ENCODE measurements at places on chromosomes 13 and 19.

DNA sequence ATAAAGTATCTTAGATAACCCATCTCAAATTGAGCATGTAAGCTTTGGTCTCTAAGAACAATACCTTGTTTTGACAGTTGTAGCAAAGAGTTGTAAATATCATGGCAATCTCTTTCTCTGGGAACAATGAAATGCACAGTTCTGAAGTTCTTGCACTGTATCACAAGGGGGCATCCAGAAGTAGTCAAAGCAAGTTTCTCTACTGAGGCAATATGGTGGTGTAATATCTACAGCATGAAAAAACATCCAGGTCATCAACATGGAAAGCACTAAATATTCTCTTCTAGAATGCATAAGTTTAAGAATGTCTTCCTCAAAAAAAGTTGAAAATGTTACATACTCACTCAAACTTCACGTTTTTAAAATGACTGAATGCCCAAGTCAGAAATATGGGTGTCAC, 19.6 kb downstream of the MTMR6 start:
- DNase-seq, result no peak

GRCh38 chr13:111792956-111793355, 274.0 kb upstream of the SOX1 start:
- no peak for DNase-seq

DNA sequence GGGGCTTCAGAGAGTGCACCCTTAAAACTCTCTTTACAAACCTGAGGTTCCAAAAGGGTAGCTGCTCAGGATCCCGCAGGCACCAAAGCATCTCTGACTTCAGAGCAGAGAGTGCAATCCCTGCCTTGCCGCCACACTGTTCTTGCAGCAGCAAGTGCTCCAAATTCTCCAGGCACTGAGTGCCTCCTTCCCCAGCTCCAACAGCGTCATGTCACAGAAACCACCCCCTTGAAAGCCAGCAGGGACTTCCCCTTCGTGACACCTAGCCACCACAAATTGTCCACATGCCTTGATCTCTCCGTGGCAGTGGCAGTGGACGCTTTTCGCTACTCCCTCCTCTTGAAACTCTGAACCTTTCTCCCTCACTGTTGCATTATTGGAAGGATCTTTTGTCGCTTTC, 39.9 kb downstream of the MBNL2 start:
- no peak for DNase-seq

DNA sequence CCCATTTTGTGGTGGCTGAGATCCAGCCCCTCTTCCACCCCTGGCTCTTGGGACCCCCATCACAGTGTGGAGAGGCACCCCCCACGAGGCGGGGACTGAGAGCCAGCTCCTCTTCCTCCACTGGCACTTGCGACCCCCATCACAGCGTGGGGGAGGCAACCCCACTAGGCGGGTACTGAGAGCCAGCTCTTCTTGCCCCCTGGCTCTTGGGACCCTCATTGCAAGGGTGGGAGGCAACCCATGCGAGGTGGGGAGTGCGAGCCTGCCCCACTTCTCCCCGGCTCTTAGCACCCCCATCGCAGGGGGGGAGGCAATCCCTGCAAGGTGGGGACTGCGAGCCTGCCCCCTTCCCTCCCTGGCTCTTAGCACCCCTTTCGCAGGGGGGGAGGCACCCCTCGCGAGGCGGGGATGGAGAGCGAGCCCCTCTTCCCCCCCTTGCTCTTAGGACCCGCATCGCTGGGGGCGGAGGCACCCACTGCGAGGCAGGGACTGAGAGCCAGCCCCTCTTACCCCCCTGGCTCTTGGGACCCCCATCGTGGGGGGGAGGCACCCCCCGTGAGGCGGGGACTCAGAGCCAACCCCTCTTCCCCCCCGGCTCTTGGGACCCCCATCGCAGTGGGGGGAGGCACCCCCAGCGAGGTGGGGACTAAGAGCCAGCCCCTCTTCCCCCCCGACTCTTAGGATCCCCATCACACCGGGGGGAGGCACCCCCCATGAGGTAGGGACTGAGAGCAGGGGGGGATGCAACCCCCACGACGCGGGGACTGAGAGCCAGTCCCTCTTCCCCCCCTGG, 364.6 kb upstream of the SPRY2 start:
- no peak for DNase-seq

- no peak for DNase-seq
These were observed 62.0 kb upstream of the C1QTNF9B start for GRCh38 chr13:23959231-23959862.

- no peak for DNase-seq
These were observed at the start of gene ERICH4 for GRCh38 chr19:41442473-41443355. ERICH4 (plus strand) TSS chr19:41443156; CDS start chr19:41443170, 14 bp downstream.

DNA sequence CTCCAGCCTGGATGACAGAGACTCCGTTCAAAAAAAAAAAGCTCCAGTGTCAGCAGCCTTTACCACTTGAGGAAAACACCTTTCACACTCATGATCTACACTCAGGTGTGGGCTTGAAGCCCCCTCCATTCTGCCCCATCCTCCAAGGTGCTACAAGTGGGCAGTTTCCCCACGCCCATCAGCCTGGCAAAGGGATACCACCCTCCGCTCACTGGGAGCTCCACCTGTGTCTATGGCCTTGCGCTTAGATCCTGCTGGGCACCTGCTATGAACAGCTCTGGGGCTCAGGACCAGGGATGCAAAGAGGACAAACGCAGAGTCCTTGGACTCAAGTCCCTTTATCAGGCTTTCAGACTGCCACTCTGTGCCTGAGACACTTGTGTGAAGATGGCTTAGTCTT, 127.8 kb downstream of the CRYL1 start:
- DNase-seq, result no peak

DNA sequence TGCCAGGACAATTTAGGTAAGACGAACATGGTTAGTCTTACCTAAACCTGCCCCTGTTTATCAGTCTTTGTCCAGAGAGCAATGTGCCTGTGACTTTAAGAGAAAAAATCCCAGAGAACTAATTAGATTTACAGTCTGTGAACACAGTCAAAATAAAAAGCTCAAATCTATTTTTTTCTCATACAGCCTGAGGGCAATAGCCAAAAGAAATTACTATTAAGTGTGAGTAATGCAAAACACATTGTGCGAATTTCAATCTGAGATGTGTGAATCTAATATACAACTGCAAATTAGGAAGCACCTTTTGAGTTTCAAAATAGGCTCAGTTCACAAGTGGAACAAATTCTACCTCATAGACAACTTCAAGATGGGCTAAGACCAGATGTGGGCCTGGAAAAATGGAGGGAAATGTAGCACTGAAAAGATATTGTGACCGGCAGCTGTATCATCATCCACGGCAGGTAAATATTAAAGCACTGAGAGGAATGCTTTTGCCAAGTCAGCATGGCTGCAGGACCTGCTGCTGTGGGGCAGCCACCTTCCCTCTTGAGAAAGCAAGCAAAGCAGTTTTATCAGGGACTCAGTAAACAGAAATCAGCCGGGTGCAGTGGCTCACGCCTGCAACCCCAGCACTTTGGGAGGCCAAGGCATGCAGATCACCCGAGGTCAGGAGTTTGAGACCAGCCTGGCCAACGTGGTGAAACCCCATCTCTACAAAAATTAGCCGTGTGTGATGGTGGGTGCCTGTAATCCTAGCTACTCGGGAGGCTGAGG, 114.8 kb downstream of the KATNAL1 start:
- DNase-seq, result no peak

DNA sequence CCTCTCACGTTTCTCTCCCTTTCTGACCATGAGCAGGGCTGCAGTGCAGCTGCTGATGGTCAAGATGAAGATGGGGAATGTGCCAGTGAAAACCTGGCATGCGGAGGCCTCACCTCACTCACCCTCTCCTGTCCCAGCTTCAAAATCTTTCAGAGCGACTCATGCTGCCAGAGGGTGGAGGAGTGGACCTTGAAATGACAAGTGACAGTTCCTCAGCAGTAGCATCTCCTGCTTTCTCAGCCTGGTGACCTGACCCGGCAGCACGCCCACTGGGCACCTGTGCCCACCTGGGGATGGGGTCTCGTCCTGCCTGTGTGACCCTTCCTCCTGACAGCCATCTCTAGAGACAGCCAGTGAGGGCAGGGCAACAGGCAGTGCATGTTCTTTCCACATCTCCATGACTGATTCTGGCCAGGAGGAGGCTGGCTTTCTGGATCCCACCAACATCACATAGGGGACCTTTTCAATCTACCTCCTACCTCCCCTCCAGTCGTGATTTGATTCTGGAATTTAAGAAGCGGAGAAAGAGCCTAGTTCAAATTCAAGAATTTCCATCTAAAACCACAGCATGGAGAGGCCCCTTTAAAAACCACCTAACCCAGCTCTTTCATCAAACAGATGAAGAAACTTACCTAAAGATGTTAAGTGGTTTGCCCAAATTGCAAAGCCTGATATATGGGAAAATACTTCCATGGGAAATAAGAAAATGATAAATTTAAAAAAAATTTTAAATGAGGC, 45.8 kb downstream of the RFX2 start:
- DNase-seq, result no peak

GRCh38 chr19:40539070-40539469, 37.6 kb upstream of the SHKBP1 start:
- no peak for DNase-seq
